Stimulated activated CD8-positive, alpha-beta memory T cell treated with anti-CD3 and anti-CD28 coated beads, Interleukin-4, amount 100 ng/mL, for 1 hour (primary cell): ENCODE measurements at places on chromosomes 5 and 9.

GRCh38 chr5:136374638-136375037, 9.3 kb upstream of the TRPC7 start:
- no peak for DNase-seq

DNA sequence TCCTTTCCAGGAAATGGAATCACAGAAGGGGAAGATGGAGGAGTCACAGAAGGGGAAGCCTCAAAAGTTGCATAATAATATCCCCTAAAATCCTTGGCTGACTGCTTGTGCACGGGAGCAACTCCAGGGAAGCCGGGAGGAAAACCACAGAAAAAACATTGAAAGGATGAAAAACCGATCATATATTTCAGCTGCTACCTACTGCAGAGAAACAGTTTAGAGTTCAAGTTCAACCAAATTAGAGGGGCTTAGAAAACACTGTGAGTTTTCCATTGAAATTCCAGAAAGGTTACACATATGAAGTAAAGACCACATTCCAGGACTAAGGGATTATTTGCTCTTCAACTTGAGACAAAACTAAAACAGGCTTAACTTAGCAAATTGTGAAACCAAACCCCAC, 37.6 kb upstream of the MTAP start:
- DNase-seq = no peak

DNA sequence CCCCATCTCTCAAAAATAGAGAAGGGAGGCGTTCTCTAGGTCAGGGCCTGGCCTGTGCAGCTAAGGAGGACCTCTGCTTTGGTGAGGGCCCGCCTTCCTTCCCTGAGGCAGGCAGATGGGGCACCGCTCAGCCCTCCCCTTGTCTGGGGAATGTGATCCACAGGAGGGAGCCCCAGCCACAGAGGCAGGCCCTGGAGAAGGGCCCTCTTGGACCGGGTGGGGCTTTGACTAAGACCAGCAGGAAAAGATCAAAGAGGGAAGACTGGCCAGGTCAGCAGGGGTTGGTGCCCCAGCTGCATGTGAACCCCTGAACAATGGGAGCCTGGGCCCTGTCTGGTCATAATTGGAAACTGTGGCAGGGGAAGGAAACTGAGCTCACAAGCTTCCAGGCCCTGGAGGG, 21.9 kb downstream of the PTPA start:
- DNase-seq = no peak

GRCh38 chr5:33462456-33462855, 21.7 kb downstream of the TARS1 start:
- DNase-seq = no peak

DNA sequence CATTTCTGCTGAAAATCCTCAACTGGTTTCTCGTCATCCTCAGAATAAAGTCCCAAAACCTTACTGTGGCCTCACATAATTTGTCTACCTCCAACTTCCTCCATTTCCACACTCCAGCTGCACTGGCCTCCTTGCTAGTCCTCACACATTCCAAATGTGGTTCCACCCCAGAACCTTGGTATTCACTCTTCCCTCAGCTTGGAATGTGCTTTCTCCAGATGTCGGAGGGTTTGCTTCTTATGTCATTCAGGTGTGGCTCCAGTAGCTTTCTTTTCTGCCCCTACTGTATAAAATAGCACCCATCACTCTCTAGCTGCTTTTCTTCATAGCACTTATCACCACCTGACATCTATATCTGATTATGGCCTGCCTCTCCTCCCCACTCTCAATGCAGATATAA, 102.5 kb upstream of the IFNK start:
- no peak for DNase-seq

DNA sequence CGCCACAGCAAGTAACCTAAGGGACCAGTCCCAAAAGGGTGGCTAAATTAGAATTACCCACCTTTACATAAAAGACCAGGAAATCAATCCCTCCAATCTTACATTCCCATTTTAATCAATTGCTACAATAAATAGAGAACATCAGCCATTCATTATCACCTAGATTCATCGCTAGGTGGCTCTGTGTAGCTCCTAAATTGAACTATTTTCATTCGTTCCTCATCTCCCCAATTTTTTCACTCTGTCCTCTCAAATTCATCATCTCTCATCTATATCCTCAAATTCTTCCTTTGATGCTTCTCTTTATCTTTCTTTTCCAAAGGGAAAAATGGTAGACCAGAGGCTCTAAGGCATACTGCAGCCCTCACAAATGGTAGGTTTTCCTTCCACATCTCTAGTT, 108.2 kb upstream of the TNC start:
- no peak for DNase-seq

DNA sequence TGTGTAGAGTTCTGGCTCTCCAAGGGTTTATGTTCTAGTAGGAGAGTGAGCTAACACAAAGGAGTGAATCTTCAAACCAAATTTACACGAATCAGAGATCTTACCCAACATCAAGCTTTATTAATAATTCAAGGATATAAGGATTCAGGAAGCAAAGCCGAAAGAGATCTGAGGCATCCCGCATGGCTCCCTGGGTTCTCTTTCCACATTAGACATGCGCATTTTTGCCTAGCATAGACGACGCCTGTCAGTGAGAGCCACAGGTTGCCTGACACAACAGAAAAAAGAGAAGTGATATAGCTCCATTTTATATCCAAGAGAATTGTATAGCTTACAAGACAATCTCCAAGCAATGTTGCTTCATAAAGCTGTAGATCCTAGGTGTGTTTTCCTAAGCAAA, 52.6 kb downstream of the ESM1 start:
- no peak for DNase-seq

DNA sequence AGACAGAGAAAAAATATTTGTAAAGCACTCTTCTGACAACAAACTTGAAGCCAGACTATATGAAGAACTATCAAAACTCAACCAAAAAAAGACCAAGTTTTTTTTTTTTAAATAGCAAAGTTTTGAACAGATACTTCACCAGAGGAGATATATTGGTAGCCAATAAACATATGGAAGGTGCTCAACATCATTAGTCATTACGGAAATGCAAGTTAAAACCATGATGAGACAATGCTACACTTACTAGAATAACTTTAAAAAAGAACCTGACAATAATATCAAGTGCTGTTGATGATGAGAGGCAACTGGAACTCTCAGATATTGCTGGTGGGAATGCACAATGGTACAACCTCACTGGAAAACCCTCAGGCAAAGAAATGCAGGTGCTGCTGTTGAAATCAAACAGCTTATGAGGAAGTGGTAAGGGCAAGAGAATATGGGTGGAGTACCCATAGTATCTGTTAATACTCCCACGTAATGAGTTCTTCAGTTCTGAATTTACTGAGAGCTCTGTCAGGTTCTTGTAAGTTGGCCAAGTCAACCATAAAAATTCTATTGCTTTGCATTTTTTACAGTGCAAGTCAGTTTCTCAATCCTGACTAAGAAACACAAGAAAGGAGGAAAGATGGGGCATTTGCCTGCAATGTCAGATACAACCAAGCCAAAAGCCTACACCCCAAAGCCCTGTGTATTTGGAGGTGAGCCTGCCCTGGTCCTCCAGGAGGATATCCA, 87.3 kb upstream of the GNAQ start:
- DNase-seq = no peak

DNA sequence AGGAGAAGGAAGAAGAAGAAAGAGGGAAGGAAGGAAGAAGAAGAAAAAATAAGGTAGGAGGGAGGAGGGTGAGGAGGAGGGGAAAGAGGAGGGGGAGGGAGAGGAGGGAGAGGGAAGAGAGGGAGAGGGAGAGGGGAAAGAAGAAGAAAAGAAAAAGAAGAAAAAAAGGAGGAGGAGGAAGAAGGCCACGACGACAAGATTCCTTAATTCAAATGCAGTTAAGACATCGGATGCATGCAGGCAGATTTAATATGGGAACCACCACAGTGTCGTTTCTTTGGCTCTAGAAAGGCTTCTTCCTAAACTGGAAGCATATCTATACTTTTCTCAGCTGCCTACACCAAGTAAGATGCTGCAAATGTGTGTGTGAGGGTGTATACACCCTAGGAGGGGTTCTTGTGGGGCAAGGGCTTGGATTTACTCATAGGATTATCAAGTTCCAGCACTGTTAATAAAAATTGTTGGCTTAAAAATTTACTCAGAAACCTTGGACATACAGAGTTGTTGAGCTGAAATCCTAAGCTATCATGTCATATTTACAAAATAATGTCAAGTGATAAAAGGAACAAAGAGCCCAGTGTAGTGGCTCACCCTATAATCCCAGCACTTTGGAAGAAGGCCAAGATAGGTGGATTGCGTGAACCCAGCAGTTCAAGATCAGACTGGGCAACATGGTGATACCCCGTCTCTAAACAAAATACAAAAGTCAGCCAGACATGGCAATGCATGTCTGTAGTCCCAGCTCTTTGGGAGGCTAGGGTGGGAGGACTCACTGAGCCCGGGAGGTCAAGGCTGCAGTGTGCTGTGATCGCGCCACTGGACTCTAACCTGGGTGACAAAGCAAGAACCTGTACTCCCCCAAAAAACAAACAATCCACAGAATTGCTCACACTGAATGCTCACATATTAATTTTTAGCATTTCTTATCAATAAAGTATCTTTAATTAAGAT, 108.5 kb downstream of the UBAP2 start:
- DNase-seq = no peak

DNA sequence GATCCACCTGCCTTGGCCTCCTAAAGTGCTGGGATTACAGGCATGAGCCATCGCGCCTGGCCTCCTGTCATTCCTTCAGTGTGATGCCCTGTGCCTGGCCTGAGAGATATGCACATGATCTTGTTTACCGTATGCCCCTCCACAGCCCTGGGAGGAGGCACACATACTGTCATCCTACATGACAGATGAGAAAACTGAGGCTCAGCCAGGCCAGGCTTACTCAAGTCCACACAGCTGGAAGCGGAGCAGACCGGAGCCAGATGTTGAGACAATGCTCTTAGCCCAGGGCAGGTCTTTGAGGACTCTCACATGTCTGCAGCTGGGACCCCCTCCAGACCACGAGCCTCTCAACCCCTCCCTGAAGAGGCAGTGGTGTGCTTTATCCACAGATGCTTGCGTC, 38.7 kb upstream of the SH3PXD2B start:
- DNase-seq = no peak

DNA sequence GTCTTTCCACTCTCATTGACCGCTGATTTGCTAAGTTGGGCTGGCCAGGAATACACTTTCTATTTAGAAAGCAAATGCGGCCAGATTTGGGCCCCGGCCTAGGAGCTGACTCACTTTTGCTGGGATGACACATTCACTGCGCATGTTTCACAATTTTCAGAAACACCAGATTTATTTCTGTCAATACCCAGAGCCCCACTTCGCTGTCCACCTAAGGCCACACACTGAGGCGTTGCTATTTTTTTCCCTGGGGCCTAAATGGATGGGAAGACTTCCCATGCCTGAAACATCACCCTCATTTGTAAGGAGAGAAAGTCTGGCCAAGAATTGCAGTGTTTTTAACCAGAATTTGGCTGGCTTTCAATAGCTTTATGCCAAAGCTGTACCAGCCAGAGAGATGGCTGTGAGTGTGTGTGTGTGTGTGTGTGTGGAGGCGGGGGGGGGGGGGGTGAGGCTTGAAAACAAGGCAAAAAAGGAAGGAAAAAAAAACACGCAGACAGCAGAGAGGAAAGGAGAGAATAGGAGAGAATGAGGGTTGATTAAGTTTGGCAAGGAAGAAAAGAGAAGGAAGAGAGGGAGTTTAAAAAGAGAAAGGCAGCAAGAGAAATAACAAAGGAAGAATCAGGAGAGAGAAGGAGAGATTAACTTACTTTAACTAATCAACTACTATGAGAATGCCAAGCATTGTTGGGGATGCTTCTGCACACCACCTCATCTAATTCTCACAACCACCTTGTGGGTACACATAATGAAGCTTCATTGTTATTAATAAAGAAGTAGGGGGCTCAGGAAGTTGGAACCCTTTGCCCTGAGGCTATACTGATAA, 261.4 kb upstream of the KLF4 start:
- DNase-seq = no peak

GRCh38 chr9:95511616-95511931, 5.2 kb downstream of the PTCH1 start:
- DNase-seq = no peak

DNA sequence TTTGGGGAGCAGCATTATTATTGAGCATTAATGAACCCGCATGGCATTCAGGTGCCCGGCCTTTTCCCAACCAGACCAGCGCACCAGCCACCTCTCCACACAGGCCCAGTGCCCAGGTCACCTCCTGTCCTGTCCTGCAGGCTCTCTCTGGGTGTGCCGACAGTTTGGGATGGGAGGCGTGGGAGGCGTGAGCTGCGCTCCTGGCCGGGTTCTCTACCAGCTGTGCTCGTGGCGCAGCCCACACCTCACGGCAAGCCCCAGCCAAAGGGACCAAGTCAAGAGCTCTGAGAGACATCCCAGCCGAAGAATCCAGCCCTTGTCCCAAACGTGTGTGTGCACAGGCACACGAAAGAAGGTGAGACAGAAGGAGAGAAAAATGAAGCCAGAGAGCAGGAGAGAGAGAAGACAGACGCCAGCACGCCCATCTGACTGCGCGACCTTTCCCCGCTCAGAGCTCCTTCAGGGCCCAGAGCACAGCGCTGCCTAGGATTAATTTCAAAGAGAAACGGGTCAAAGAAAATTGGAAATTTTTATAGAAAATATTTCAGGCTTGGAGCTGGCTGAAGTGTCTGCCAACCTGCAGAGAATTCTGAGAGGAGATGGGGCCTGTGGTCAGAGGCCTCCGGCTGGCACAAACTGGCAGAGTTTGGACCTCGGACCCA, 81.7 kb downstream of the ADAMTS2 start:
- DNase-seq = no peak

DNA sequence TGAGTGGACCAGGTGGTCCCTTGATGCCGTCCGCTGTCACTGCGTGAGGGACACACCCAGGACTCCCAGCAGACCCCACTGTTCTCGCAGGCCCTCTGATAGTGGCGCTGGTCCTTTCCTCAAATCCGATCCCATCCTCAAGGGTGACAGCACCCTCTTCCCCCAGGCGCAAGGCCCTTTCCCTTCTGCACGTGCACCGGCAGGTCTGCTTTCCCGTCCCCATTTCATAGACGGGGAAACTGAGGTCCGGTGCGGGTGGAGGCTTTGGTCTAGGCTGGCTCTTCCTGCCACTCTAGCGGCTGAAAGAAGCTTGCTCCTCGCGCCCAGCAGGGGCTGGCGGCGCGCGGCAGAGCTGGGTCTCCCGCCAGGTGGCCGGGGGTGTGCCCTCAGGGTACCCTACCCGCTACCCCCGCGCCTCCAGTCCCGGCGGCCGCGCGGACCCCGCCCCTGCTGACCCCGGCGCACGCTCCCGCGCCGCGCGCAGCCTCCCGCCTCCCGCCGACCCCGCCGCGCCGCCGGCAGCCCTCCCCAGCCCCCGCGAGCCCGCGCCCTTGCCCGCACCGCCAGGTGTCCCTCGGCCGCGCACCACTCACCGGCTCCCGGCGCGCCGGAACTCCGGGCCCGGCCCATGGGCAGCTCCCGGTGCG, 453 bp downstream of the RASGEF1C start:
- DNase-seq = no peak
